ENCODE measurements at places on chromosomes 6 and 20.

DNA sequence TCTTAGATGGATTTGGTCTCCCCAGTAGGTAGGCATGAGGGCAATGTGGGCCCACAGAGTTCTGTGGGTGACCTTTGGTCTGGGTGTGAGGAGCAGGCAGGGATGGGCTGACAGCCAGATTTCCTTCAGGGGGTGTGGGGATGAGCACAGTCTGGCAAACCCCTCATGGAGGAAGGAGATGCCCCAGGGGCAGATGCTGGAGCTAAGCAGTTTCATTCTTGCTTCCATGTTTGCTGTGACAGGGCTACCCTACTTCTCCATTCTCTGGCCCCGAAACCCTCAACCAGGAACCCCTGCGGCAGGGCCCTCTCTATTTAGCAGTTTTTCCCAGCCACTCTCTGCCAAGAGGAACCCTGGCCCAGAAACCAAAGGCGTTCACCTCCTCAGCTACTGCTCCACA is 40.4 kb downstream of the GCLC start:
- DNase-seq = no peak

DNA sequence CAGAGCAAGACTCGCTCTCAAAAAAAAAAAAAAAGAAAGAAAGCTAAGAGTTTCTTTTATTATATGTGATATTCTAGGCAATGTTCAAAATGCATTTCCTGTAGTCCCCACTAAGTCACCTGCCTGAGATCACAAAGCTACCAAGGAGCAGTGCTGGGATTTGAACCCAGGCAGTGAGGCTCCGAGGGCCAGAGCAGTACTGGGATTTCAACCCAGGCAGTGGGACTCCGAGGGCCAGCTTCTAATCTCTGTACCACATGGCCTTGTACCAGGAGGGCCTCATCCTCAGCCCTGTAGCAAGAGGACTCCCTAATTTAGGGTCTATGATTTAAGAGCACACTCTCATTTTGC is 39.7 kb downstream of the ZMYND8 start:
- no peak for DNase-seq

DNA sequence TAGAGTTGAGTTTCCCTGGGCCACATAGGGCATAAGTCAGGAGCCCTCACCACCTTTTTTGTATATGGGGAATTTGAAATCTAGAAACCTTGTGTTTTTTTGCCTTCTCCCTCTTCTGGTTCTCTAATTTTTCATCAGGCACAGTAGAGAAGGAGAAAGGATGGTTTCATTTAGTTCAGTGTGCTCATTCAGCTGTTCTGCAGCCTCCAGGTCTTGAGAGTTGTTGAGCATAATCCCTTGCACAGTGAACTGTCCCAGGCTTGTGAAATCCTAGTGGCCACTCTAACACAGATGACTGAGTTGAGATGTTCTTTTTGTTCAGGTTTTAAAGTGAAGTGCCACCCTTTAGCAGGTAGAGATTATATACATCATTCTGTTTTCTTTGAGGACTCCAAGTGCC is 183.5 kb downstream of the CDKAL1 start:
- no peak for DNase-seq

DNA sequence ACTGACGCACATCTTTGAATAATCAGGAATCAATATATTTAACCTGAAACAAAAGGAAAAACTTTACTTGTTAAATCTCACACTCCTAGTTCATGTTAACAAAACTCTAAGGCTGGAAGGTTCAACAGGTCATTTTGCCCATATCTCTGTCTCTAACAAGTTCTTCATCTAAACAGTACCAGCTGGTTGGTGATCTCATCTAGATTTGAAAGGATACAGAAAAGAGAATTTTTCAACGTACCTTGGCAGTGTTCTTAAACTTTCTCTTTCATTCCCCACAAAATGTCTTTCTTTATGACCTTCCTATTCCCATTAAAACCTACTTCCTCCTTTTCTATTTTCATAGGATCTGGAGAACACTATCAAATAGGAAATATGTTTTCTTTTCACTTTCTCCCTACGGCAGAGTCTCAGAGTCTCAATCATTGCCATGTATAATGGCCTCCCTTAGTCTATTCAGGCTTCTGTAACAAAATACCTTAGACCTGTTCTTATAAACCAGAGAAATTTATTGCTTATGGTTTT is 111.3 kb downstream of the TBX18 start:
- DNase-seq = no peak

- no peak for DNase-seq
These were observed 17.5 kb upstream of the PLCG1 start for GRCh38 chr20:41119614-41120561.

DNA sequence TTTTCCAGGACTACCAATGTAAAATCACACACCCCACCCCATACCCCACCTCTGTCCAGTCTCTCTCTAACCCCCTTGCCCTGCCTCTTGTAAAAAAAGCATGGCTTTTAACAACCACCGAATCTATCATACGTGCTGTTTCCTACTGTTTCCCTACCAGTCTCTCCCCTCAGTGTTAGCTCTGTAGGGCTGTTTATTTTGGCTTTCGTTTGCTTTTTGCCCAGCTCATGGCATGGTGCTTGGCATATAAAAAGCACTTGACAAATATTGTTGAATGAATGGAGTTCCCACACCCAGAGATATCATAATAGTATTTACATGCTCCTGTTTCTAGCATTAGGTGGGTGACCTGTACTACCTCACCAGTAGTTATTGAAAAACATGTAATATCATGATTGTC is 148.2 kb downstream of the OPRM1 start:
- DNase-seq = no peak

GRCh38 chr6:136344420-136344819 is 54.8 kb upstream of the BCLAF1 start:
- DNase-seq = no peak

DNA sequence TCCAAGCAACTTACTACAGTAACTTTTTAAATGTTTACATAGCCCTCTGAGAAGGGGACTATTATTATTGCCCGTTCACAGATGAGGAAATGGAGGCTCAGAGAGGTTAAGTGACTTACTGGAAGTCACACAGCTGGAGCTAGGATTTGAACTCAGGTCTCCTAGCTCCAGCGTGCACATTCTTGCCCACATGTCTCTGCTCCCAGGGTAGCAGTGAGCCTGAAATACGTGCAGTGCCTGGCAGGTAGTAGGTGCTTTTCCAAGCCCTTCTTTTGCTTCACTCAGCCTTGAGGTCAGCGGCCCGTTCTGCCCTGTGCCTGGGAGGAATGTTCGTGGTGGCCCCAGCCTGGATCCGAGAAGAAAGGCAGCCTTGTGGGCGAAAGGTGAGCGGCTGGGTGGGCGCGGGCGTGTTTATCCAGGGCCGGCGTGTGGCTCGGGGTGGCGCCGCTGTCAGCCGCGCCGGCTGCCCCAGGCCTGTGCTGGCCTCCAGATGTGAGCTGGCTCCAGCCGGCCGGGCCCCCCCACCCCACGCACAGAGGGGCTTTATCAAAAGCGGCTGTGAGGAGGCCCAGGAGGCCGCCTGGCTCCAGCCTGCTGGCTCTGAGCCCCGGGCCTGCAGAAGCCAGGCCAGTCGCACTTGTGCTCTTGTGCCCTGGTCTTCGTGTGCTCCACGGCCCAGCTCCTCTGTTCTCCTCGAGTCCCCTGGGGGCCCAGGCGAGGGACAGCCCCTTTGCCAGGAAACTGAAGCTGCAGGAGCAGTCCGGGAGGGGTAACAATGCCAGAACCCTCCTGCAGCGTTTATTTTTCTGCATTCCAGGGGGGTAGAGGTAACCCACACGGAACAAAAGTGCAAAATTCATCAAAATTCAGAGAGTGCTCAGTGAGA is 58.1 kb downstream of the UBE2V1 start:
- DNase-seq = no peak

DNA sequence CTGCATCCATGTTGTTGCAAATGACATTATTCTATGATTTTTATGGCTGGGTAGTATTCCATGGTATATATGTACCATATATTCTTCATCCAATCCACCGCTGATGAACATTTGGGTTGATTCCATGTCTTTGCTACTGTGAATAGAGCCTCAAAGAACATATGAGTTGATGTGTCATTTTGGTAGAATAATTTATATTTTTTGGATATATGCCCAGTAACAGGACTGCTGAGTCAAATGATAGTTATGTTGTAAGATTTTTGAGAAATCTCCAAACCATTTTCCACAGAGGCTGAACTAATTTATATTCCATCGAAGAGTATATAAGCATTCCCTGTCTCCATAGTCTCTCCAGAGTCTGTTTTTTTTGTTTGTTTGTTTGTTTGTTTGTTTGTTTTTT is 1373.5 kb downstream of the GRIK2 start:
- no peak for DNase-seq

- no peak for DNase-seq
These were observed 26.8 kb downstream of the FBXL4 start for GRCh38 chr6:98920904-98921431.

DNA sequence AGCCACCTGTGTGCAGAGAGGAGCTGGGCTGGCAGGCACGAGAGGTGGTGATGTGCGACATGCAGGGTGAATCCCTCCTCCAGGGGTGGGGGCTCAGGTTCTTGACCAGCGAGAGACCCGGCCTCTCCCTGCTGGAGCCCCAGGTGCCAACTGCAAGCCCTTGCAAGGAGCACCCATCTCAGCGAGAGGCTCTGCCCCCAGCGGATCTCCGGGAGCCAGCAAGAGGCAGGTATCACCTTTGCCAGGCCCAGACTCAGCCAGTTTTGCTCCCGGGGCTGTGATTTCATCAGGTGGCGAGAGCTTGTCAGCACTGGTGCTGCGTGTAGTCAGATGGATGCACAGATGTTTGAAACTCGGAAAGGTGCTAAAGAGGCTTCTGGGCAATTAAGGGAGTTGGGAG is 87.7 kb downstream of the TFAP2C start:
- DNase-seq = peak; percentile 36

- DNase-seq = no peak
These were observed at the start of gene F13A1 for GRCh38 chr6:6319952-6320811. Gene F13A1 (minus strand): TSS chr6:6320662. CDS start chr6:6318664, 1,998 bp downstream.

GRCh38 chr6:128437685-128438084 is 82.7 kb downstream of the PTPRK start:
- DNase-seq = no peak

DNA sequence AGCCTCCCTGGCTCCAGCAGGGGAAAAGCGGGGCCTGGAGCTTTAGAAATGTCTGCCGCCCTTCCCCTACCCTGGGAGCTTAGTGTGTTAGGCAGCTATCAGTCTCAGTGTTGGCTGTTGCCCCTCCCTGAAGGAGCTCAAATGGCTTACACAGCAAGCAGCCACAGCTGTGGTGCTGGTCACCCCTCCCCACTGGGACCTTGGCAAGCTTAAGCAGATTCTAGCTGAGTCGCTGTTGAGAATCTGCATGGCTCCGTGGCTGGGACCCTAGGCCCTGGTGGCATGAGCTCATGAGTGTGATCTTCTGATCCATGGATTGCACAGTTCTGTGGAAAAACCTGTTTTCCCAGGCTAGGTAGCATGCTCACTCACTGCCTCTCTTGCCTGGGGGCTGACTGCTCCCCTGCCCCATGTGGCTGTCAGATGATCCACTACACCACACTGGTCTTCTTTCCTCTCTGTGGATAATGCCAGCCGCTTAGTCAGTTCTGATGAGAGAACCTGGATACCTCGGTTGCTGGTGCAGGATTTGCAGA is 714.0 kb downstream of the MAFB start:
- no peak for DNase-seq

- no peak for DNase-seq
These were observed 109.3 kb downstream of the IPCEF1 start for GRCh38 chr6:154247119-154247861.

GRCh38 chr6:92196325-92196724 is 1223.0 kb downstream of the EPHA7 start:
- no peak for DNase-seq

- no peak for DNase-seq
These were observed 8.7 kb upstream of the FANCE start for GRCh38 chr6:35443341-35444030.
